ENCODE measurements at places on chromosomes 1 and 21.

DNA sequence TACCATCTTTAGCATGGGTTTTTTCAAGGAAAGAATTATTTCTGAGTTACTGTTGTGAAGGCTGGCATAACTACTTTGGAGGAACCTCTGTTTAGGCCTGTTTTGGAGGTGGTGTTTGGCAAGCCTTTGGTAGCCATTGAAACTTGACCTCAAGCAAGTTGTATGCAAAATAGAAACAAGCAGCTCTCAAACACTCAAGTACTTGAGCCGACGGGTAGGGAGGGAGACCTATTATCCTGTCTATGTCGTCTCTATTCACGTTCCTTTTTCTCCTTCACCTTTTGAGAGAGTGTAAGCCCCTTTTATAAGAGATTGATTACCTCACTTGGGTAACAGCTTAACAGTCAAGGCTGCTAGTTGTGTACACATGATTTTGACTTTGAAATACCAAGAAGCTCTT, 878.3 kb upstream of the CXADR start:
- no peak for DNase-seq

GRCh38 chr1:34926894-34927293, 2.6 kb downstream of the DLGAP3 start:
- no peak for DNase-seq

DNA sequence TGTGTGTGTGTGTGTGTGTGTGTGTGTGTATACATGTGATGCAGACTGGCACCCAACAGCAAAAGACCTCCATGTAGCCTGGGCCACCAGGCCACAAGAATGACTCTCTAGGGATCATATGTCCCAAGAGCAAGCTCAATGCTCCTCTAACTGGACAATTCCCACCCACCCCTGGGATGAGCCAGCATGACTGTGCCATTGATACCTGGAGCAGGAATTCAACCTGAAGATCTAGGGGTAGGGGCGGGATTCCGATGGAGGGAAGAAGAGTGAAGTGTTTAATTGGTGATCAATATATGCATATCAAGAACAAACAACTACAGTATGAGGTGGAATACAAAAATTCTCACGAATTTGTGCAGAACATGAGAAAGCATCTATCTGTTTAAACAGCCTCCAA, 136.2 kb downstream of the PSMG1 start:
- no peak for DNase-seq

DNA sequence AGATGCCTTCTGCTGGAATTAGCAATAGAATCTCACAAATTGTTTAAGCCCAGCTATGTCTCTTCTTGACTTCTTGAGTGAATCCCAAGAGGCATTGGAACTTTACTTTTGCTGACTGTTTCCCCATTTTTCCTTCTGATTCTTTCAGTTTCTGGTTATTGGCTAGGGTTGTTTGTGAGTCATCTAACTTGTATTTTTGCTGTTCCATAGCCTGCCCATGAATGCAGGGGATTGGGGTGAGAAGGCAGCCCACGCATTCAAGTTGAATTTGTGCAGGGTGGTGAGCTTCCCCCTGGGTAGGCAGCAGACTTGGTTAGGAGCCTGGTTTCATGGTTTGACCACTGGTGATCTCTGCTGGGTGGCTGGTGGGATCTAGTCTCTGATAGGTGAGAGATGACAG, 10.4 kb upstream of the KLF17 start:
- peak; percentile 56 for DNase-seq

DNA sequence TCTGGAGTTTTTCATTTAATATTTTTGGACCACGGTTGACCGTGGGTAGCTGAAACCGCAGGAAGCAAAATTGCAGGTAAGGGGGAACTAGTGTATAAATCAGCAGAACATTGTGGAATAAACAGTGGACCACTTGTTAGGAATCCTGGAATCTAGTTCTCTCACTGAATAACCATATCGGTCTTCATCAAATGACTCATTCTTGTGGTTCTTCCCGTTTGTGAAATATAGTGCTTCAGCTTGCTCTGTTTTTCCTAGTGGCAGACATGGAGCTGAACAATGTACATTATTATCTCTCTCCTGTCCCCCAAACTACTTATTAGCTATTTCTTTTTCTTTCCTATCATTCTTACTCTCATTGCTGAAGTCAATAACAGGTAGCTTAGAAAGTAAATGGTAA, 61.9 kb downstream of the HSPA13 start:
- no peak for DNase-seq

DNA sequence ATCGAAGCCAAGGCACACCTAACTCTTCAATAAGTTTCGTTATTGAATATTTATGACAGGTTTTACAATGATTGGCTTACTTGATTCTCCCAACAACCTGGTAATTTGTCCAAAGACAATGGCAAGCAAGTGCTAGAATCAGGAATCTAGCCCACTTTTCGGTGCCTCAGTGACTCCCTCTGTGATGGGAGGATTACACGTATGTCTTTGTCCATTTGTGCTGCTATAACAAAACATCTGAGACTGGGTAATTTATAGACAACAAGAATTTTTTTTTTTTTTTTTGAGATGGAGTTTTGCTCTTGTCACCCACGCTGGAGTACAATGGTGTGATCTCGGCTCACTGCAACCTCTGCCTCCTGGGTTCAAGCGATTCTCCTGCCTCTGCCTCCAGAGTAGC, 2.4 kb upstream of the LIN9 start:
- DNase-seq = no peak

DNA sequence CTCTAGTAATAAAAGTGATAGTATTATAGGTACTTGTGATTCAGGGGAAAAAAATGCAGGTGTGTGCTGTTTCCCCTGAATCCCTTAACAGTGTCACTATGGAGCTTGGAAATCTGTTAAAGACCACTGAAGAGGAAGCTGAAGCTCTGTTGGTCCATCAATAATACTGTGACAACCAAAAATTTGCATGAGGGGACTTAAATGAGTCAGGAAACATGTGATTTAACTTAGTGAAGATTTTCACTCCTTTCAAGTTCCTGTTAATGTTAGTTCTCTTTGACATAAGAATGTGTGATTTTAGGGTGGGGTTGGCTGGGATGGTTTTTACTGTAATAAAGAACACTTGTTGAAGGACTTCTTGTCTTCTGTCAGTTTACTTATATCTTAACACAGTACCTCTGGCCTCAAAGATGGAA, 32.0 kb downstream of the VANGL2 start:
- no peak for DNase-seq

DNA sequence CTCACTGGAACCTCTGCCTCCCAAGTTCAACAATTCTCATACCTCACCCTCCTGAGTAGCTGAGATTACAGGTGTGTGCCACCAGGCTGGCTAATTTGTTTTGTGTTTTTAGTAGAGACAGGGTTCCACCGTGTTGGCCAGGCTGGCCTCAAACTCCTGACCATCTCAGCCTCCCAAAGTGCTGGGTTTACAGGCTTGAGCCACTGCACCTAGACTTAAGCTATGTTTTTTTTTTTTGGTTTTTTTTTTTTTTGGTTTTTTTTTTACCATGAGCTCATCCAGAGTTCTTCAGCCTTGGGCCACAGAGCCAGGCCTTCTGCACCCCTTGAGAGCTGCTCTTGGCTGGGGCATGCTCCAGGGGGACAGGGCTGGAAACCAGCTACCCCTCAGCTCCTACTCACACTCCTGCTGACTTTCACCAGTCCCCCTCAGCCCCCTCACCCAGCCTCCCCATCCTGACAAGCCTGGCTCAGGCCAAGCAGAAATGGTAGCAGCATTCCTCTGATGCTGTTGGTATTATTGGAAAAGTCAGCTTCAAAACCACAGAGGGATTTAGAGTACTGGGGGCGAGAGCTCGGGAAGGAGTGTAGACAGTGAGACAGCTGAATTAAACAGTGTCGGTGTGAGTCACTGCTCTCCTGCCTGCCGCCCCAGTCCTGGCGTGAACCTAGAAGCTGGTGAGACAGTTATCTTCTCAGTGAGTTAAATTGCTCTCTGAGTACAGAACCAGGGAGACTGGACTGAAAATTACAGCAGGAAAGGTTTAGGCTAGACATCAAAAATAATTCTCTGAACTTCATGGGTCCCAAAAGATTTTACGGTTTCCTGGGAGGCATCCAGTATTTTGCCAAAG, 63.7 kb downstream of the NAV1 start:
- DNase-seq = peak; percentile 93

- DNase-seq = no peak
These were observed 1587.3 kb downstream of the NCAM2 start for GRCh38 chr21:22585558-22585957.

GRCh38 chr21:42913476-42913875, 12.0 kb downstream of the ERVH48-1 start:
- DNase-seq = peak; percentile 48

DNA sequence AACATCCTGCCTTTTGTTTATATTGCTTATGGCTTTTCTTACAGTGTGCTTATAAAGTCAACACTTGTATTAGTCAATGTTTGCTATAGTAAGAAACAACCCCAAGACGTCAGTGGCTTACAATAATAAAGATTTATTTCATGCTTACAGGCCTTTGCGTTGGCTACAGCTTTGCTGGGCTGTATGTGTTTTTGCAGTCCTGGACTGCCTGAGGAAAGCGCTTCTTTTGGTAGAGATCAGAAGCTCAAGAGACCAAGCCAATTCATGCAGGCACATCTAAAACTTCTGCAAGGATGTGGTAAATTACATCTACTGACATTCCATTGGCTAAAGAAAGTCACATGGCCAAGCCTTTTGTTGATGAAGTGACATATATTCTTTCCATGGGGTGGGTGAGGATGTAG, 17.5 kb upstream of the PRKAA2 start:
- DNase-seq = no peak

DNA sequence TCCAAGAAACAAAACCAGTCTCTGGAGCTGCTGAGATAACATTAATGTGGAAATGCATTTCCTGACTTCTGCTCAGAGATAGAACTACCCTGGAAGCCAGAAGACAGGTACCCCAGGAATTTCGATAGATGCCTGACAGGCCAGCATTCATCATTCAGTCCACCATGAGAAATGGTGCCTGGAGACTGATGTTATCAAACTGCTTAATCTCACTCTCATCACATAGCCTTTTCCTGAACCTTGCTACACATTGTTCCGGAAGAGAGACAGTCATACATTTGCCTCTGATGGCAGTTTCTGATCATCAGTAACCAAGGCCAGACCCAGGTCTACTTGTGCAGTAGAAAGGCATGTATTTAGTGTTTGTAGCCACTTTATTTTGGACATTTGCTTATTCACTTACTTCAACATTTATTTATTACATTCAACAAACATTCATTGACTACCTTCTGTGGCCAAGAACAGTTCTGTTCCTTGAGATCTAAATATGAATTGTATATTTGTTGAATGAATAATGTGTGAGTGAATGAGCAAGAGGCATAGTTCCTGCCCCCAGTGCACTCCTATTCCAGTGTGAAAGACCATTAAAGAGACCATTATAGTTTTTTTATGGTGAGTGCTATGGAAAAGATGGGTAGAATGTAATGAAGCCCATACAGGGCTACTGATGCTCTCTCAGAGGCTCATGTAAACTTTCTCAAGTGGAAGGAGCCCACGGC, 485.7 kb downstream of the NUF2 start:
- no peak for DNase-seq

DNA sequence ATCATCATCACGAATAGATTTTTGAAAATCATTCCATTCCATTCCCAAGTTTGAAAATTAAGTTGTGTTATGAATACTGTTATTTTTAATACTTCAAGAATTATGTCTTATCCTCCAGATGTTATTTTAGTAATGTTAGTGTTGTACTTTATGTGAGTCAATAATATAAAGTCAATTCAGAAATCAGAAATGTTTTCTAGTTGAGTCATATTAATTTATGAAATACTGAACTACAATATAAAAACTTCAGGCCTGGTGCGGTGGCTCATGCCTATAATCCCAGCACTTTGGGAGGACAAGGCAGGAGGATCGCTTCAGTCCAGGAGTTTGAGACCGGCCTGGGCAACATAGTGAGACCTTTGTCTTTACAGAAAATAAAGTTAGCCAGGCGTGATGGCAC, 38.4 kb upstream of the GPR25 start:
- no peak for DNase-seq

DNA sequence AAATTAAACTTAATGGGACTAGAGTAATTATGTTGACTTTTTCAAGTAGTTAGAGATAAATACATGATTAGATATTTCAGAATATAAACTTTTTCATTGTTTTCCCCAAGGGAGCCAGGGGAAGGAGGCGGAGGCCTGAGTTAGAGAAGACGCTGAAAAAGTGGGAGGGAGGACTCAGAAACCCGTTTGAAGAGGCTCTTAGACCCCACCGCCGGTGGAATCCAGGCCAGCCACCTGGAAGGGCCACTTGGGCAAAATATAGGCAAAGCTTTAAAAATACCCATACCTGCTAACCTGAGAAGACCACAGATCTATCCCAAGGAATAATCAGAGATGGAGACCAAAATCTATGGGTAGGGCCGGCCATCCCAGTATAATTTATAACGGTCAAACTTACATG, 242.6 kb downstream of the PTPRU start:
- DNase-seq = no peak

DNA sequence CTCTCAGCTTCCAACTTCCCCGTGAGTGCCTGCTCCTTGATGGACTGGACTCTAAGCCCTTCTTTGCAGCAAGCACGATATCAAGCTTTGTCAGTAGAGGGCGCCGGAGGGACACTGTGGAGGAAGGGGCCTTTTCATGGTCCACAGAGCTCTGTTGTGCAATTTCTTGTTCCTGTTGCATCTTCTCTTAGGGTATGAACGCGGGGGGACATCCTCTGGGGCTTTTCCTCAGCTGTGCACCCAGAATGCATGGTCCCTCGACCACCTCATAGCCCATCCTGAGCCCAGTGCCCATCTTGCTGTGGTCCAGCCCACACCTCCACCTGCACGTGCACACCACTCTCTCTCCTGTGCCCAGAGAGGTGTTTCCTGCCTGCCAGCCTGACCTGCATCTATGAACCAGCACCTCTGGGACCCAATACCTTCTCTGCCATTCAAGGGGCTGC, 556.8 kb downstream of the PTPRU start:
- peak; percentile 75 for DNase-seq

DNA sequence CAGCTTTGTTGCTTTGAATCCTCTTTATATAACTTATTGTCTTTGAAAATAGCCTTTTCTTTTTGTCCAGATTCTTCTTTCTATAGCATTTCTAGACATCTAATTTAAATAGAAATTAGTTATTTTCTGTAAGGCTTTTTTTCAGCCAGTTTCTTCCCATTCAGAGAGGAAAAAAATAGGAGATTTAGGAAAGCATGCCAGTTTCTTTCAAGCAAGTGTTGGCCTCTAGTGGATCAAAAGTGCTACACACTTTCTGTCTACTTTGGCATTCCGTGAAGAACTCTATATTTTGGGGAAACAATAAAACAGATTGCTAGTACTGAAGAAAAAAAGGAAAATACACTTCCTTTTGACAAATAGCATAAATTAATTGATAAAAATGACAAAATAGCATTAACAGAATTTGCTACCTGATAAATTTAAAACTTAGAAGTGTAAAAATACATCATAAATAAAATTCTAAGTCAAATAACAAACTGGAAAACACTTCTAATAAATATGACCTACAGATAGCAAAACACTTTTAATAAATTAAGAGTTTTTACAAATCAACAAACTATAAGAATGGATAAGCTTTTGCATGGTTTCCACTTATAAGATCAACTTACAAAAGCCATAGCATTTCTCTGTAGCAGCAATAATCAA, 13.1 kb upstream of the EXO1 start:
- peak; percentile 35 for DNase-seq

- DNase-seq = no peak
These were observed 648.5 kb upstream of the PTBP2 start for GRCh38 chr1:96073100-96073499.

GRCh38 chr1:17472814-17473213, 33.3 kb upstream of the RCC2 start:
- DNase-seq = no peak
